ENCODE measurements at places on chromosomes 4 and X.

DNA sequence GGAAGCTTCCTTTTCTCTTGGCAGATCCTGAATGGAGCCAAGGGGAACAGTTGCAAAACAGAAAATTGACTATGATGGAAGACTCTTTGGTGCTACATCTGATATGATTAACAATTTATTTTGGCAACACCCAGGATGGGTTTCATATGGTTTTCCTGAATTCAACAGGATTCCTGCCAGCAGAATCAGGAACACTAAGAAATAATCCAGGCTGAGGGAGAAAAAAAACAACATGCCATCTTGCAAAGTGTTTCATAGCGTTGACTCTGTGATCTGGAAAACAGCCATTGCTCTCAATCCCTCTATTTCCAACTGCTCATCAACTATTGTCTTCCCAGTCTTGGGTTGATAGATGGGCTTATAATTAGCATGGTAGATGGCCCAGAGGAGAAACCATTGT is 303.8 kb upstream of the KLF3 start:
- DNase-seq: peak; percentile 17

DNA sequence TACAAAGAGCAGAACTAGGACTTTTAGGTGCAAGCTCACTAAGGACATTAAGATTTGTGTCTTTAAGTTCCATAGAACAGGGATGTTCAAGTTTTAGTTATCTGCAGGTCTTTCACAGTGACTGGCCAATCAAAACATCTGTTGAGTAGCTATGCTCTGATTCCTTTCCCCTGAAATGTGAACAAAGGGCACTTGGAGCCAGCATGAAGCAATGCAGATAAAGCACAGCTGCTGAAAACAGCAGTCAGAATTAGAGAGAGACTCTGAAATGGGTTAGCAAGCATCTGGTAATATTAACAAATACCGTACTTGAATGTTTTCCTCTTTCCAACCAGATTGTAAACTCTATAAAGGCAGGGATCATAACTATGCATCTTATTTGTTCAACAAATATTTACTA is 276.9 kb downstream of the RAB28 start:
- no peak for DNase-seq

DNA sequence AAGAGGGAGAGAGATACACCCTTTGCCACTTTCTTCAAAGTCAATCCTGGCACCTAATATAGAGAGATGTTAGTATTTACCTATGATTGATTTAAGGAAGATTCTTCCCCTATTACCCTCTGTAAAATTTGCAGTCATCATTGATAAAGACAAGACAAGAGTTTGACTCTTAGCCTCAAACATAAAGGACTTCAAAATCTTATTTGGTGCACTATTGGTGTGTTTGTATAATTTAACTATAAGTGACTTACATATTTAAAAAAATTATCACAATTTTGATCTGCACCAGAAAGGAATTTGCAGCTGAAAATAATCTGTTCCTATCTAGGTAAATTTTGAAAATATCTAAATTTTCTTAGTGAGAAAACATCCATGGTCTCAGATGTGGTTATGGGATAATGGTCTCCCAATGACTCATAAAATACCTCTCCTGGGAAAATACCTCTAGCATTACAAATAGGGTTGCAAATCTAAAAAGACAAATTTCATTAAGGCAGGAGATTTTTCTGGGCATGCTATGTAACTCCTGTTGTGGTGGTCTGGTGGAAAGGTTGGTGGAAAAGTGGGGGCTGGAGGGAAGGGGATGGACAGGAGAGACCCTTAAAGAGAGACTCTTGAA is 173.6 kb upstream of the MED14 start:
- DNase-seq: peak; percentile 83

DNA sequence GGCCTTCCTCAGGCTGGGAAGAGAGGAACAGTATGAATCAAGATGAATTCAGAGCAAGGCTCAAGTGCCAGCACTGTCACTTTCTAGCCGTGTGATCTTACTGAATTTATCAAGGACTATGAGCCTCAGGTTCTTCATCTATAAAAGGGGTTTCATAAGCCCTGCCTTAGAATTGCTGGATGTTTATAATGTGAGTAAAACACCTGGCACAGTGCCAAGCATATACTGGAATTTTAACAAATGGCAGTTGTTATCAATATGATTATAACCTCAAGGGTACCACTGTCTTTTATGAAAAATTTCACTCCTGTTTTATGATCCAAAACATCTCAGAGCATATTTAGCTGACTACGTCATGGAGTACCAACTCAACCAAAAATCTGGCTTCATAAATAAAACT is 4.0 kb downstream of the MAGEC2 start:
- no peak for DNase-seq

DNA sequence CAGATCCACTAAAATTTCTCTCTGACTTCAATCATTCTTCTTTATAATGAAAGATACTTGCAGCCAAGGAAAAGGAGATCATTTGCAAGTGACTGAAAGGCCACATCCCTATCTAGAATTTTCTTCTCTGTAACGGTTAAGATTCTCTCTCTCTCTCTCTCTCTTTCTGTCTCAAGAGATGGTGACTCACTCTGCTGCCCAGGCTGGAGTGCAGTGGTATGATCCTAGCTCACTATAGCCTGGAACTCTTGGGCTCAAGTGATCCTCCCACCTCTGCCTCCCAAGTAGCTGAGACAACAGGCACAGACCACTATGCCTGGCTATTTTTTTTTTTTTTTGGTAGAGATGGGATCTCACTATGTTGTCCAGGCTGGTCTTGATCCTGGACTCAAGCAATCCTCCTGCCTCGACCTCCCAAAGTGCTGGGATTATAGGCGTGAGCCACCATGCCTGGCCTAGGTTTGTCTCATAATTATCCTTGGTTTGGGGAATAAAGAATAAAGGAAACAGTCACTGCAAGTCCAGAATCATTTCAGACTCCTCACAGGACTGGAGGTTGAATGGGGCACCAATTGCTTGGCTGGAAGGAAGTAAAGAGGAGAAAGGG is 33.3 kb upstream of the GALNT7 start:
- peak; percentile 62 for DNase-seq

GRCh38 chr4:76326515-76326914 is 20.0 kb downstream of the STBD1 start:
- no peak for DNase-seq

GRCh38 chr4:140251571-140251970 is 97.6 kb upstream of the MAML3 start:
- no peak for DNase-seq

- peak; percentile 62 for DNase-seq
Observed at GRCh38 chrX:39470588-39471407, 627.0 kb downstream of the BCOR start.

DNA sequence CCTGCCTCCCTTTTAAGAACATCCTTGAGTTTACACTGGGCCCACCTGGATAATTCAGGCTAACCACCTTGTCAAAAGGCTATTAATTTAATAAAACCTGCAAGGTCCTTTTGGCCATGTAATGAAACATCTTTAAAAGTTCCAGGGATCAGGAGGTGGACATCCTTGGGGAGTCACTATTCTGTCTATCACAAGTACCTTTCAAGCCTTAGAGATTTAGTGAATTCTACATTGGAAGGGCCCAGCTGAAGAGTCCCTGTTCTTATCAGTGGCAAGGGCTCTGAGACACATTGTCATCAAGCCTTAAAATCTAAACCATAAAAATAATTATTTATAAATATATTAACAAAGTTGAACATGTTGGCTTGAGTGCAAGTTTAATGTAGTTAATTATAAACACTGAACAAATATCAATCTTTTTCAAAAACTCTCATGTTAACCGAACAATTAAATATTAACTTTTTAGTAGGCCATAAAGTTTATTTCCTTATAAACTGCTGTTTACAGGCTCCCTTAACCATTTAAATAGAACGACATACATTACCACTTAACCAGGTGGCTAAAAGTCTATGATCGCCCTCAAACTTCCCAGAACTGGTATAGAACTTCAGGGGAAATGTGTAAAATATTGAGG is 104.4 kb upstream of the CBR4 start:
- DNase-seq: no peak

DNA sequence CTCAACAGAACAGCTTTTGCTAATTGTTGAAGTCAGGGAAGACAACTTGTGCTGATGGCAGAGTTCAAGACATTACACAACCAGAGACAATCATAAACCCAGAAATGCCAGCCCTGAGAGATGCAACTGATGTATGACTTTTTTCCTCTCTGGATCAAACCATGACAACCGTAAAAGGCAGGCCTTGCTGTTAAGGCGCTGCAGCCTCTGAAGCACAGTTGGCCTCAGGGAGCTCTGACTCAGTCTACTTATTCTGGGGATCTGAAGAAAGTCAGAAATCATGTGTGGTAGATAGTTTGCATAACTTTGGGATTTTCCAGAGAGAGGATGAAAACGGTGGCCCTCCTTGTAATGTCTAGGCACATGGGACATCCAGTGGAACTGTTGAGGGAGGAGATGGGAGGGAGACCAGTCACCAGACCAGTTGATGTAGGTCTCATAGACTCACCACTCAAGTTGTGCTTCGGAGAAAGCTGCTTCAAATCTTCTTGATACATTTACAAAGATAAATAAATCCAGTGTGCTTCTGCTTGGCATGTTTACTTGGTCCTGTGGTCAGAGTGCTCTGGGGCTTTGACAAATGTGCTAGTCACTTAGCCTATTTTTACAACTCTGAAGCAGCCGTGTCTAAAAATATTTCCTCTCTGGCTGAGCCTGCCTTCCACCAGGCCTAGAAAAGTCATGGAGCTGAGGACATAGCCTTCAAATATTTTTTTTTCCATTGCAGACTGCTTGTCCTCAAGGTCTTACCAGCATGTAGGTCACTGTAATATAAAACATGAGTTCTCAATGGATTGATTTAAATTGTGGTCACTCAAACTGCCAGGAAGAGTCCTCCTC is 7.5 kb downstream of the HADH start:
- DNase-seq: peak; percentile 79

DNA sequence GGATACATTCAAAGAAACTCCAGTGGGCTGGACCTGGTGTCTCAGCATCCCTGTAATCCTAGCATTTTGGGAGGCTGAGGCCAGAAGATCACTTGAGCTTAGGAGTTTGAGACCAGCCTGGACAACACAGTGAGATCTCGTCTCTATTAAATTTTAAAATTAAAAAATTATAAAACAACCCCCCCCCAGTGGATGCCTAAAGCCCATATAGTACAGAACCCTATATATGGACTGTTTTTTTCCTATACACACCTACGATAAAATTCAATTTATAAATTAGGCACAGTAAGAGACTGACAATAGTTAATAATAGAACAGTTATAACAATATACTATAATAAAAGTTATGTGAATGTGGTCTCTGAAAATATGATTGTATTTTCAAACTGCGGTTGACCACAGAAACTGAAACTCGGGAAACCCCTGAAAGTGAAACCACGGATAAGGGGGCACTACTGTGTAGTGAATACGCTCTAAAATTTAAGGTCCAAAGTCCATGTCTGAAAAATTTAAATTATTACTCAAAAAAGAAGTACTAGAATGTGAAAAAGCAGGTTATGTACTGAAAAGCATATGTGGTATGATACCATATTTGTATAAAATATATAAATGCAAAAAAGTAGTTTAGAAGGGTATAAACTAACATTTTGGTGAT is 2.0 kb downstream of the SMIM14 start:
- peak; percentile 19 for DNase-seq

DNA sequence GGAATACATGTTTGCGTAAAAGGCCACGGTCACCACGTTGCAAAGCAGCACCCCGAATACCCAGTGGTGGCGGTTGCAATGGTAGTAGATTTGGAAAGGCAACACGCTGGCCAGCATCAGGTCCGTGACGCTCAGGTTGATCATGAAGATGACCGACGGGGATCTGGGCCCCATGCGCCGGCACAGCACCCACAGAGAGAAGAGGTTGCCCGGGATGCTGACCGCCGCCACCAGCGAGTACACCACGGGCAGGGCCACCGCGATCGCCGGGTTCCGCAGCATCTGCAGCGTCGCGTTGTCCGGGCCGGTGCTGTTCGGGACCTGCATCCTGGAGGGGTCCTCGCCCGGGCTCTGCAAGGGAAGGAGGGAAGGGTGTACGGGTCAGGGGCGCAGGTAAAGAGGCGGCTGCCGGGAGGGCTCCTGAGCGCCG is 13.5 kb upstream of the ASMTL start:
- no peak for DNase-seq

- DNase-seq: peak; percentile 68
Observed at GRCh38 chr4:169795585-169795984, 37.8 kb upstream of the HPF1 start.

GRCh38 chr4:42265782-42266602 is 113.5 kb upstream of the BEND4 start:
- no peak for DNase-seq

- peak; percentile 82 for DNase-seq
Observed at GRCh38 chr4:87108142-87108546, 112.3 kb downstream of the KLHL8 start.

DNA sequence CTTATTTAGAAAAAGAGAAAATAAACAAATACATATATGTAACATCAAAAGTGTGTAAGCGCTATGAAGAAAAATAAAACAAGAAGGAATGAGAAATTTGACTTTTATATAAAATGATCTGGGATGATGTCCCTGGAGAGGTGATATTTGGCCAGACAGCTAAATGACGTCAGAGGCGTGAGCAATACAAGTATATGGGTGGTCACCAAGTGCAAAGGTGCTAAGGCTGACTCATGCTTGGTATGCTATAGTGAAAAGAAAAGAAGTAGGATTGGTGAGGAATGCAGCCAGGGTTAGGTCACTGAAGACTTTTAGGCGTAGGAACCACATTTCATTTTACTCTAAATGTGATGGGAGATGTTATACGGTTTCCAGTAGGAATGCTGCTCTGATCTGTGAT is 1049.1 kb upstream of the TENM3 start:
- DNase-seq: peak; percentile 81

GRCh38 chr4:158958489-158959270 is 144.2 kb upstream of the RAPGEF2 start:
- no peak for DNase-seq

DNA sequence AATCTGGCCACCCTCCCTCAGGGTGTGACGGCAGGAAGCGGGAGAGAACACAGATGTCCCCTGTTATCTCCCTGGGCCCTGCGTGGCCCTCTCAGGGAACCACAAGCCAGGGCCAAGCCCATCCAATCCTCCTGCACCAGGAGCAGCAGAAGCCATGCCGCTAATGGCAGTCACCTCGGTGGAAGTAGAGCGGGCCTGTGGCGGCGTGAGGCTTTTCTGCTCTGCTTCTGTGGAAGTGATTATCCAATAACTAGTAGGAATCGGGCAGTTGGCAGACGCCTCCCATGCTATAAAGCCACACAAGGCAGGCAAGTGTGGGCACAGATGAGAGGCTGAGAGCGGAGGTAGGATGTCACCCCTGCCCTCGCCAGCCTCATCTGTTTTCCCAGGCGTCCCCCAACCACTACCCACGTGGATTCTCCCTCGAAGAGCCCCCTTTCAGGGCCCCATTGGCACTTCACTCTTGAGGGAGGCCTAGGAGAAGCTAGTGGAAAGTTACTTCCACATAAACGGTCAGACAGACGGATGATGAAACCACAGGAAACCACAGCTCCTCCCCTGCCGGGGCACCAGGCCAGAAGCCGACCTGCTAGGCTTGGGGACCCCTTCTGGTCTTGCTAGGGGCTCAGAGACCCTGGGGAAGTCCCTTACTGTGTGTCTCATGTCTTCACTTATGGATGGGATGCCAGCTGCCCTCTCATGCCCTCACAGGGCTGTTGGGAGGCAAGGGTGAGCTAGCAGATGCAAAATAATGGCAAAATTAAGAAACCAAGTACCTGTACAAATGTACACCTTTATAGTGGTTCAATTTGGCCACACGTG is 18.8 kb upstream of the TMSB4X start:
- DNase-seq: peak; percentile 74
